Transverse colon (tissue), 4 donors: ENCODE measurements at places on chromosomes 12 and 14. TPM values are rescaled to one million over a fixed set of nuclear protein-coding genes. Genes with fewer than 3 reads are reported as not detected.

- peak; percentile 79 for DNase-seq
These were observed 7.5 kb upstream of the SYNE3 start for GRCh38 chr14:95523815-95524448.

DNA sequence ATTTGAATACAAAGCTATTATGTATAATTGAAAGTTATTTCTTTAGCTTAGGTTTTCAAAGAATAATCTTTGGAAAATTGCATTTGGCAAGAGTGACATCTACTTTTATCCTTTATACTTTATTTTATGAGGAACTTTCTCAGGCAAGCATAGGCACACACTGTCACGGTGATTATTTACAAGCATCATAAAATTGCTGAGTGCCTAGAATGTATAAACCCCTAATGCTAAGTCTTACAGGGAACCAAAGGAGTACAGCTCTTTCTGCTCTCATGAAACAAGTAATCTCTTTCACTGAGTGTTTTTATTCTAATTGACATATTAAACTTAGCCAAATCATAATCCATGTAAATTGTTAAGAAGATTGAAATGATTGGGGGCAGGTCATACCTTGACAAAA lies 154.9 kb downstream of the FSCB start:
- no peak for DNase-seq

Gene SLC5A8
- 0.32 TPM for total RNA-seq

DNA sequence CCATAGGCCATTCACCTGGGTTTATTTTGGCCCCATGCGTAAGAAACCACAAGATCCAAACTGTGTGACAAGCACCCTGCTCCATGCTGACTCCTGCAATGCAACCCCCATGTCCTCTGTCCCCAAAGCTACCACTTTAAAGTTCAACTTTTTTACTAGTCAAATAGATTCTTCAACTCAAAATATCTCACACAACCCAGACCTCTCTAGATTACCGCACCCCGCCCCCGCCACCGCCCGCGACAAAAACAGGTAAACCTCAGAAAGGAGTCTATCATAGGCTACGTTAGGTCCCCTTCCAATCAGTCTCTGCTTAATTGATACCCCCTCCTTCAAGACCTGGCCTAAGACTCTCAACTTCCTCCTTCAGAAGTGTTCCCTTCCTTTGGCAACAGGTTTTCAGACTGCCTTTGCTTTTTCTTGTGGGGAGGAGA lies 2.2 kb downstream of the ZFP36L1 start:
- no peak for DNase-seq

DNA sequence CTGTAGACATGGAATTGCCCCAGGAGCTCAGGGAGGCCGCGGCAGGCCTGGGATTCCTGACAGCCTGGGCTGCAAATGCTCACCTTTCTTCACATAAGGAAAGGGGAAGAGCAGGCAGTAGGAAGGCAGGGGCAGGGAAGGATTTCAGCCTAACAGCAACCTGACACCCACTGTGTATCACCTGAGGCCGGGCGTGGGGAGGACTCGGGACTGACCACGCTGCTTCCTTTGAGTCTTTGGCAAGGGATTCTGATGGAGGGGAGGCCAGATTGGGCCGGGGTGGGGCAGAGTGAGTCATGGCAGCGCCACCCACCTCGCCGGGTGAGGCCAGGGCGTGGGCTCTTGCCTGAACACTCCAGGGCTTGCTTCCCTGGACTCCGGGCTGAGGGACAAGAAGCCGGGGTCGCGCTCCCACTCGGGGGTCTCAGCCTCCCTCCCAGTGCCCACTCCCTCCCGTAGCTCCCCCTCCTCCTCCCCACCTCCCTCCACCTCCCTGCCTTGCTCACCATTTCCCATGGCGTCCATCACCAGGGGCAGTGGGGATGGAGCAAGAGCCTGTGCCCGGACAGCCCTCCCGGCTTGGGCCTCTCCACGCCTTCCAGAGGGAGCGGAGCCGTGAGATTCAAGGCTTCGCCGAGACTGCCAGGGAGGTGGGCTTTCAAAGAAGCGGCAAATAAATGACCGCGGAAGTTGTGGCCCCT lies 247.9 kb upstream of the RTL1 start:
- DNase-seq = no peak

GRCh38 chr12:13534242-13534641 lies 337.7 kb downstream of the EMP1 start:
- no peak for DNase-seq

Gene PLEKHH1
- total RNA-seq = 71.1 TPM

Gene FAM90A1
- not detected for total RNA-seq

Gene SRSF5
- 255 TPM for total RNA-seq

- peak; percentile 10 for DNase-seq
These were observed 624 bp upstream of the PLEKHD1 start for GRCh38 chr14:69483765-69484443.

DNA sequence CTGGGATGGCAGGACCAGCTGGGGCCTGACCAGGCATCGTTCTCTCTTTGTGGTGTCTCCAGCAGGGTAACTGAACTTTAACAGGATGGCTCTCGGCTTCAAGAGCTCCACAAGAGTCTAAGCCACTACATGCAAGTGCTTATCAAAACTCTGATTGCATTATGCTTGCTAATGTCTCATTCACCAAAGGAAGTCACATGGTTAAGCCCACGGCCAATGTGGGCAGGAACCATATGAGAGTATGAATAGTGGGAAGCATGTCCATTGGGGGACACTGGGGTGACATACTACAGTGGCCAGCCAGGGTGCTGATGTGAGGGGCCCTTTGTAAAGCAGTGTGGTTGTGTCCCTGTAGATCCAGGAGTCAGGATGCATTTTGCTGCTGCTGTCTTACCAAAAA lies 35.0 kb upstream of the KCNA5 start:
- DNase-seq = no peak

Gene ZC3H14
- total RNA-seq = 103 TPM

DNA sequence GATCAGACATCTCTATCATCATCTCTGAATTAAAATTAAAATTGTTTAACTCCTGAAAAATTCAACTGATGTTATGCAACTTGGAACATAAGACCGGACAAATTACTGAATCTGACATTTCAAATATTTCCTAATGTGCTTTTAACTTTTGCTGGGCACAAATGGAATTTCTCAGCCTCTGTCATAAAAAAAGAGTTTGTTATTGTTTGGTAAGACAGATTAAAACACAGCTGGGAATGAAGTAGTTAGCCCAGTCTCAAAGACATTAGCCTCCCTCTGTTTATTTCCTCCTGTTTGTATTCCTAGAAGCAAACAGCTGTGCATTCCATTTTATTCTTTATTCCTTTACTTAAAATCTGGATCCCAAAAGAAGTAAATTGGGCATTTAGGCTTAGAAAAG lies 29.4 kb downstream of the PLEKHA5 start:
- no peak for DNase-seq

Gene NGB
- total RNA-seq = 1.4 TPM

- no peak for DNase-seq
These were observed 27.5 kb downstream of the MMAB start for GRCh38 chr12:109545826-109546225.

DNA sequence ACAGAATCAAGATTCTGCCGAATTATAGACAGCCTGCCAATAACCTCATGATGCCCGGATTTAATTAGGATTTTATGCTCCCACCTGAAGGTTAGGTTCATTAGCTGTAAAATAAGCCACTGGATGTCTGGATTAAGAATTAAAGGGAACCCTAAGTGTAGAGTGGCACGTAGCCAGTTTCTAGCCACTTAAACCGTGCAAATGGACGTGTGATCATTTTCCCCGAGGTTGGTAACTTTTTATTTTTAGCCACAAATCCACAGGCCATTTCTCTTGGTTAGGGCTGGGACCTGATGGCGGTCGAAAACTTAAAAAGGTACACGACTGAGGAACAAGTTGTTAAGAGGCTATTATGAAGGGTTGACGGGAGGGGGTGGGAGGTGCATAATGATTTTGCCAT lies 127.3 kb upstream of the TMPO start:
- DNase-seq = no peak

GRCh38 chr14:25007832-25008231 lies 42.1 kb downstream of the STXBP6 start:
- no peak for DNase-seq

- no peak for DNase-seq
These were observed 388.6 kb downstream of the RAD51B start for GRCh38 chr14:68208218-68208617.

GRCh38 chr12:109264095-109264942 lies 44.8 kb downstream of the FOXN4 start:
- DNase-seq = peak; percentile 82

GRCh38 chr12:130778776-130779175 lies 60.3 kb downstream of the STX2 start:
- DNase-seq = no peak
